ENCODE measurements at places on chromosomes 5 and 9. TPM values are rescaled to one million over a fixed set of nuclear protein-coding genes. Genes with fewer than 3 reads are reported as not detected.

DNA sequence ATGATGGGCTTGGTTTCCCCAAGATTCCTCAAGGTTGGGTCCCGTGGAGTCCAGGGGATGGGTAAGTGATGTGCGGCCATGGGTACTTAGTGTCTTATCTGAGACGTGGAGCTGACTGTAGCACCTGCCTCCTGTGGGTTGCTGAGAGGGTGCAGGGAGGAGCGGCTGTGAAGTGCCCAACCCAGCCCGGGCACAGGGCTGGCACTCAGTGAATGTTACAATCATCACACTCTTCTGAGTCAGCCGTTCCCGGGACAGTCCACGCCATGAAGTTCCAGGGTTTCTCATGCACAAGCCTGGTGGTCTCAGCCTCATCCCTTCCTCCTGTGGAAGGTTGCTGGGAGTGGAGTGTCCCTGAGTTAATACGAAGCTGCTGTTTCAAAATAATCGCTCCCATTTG, 29.1 kb downstream of the NTNG2 start:
- DNase-seq, result no peak

DNA sequence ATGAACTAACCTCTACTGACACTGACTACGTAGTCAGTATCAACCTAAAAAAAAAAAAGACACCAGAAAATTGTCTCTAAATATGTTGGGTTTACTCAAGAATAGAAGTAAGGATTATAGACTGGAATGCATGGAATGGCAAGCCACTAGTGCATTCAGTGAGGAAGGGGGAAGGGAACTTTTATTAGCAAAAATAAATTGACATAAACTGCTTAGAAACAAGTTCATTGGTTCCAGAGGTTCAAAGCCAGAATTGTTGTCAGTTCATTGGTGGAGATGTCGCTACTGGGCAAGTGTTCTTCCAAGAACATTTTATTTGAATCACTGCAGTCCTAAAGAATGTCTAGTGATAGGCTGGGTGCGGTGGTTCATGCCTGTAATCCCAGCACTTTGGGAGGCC, 26.1 kb upstream of the AOPEP start:
- DNase-seq, result no peak

DNA sequence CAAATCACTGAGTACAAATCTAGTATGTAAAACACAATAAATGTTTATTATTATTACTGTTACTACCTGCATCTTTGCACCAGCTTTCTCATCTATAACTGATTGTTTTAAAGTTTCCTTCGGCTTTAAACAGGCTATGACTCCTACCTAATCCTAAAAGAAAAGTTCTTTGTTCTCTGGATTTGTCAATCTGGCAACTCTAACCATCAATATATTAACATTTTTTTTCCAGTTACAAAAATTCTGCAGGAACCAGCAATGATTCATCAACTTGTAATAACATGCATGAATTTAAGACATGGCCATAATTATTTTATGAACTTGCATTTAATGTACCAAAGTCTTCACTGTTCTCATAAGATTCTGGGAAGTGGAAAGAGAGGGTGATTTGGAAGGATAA, 228.5 kb downstream of the PIK3R1 start:
- DNase-seq, result no peak

- DNase-seq, result no peak
Measured at GRCh38 chr5:81717226-81717625, 33.7 kb downstream of the SSBP2 start.

GRCh38 chr5:176360894-176361436, 599 bp downstream of the KIAA1191 start:
- no peak for DNase-seq

GRCh38 chr5:78007233-78007632, 231.1 kb upstream of the TBCA start:
- no peak for DNase-seq

- no peak for DNase-seq
Measured at GRCh38 chr9:95025213-95026147, 292.0 kb downstream of the FANCC start.

- no peak for DNase-seq
Measured at GRCh38 chr5:6578676-6579343, 54.0 kb downstream of the NSUN2 start.

- DNase-seq, result no peak
Measured at GRCh38 chr5:128559300-128560297, 21.6 kb upstream of the FBN2 start.

DNA sequence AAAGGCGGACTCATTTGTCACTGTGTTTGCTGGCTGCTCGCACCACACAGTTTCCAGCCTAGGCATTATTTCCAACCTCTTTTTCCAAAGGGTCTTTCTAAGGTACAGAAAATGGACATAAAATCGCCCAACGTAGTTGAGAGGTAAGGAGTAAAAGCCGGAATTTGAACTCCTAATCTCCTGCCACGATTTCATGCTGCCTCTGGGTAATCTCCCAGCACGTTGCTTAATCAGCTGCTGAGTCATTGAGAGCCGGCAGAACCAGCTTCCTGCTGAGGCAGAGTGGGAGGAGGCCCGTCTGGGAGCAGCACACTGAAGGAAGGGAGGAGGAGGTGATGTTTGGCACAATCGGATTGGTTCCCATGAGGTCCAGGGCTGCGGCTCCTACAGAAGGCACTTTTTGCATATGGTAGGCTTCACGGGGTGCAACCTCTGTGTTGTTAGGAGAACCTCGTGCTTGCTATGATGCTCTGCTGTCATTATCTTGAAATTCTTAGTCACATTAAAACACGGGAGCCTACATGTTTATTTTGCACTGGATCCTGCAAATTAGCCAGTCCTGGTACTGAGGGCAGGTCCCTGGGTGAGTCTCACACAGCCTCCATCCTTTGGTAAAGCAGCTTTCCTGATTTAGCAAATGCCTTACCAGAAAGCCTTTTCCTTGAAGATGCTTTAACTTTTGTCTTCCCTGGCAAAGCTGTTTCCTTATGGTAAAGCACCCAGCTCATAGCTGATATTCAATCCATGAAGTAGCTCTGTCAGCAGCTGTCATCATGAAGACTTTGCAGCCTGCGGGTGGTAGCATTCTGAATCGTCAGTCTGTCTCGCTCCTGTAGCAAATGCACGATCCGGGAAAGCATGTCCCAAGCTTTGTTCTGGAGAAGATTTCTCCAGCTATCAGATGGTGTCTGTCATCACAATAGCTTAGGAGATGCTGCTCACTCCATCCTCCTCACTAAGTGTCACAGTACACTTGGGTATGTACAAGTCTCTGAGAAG, 191.6 kb upstream of the MSX2 start:
- DNase-seq, result no peak

GRCh38 chr9:35366627-35367026, 123.3 kb upstream of the RUSC2 start:
- no peak for DNase-seq

- DNase-seq, result no peak
Measured at GRCh38 chr5:105940181-105940580, 1730.6 kb downstream of the EFNA5 start.

- DNase-seq, result no peak
Measured at GRCh38 chr9:134855231-134855899, 25.2 kb upstream of the FCN2 start.

GRCh38 chr5:122940890-122941289, 95.5 kb downstream of the SNX24 start:
- DNase-seq, result no peak

DNA sequence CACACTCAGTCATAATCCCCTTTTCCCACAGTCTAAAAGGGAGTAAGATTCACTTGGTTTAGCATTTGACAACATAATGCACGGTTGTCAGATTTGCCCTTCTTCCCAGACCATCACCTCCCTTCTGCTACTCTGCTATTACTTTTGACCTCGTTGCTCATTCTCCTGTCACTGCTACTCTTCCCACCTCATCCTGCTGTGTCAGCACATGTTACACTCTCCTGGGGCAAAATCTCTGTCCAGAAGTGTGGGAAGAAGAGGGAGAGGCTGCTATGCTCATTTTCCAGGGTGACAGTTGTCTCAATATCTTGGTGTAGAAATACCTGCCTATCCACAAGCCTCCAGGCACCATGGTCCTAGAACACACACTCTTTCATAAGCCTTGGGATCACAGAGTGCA, 449.9 kb upstream of the PIK3R1 start:
- DNase-seq, result no peak

DNA sequence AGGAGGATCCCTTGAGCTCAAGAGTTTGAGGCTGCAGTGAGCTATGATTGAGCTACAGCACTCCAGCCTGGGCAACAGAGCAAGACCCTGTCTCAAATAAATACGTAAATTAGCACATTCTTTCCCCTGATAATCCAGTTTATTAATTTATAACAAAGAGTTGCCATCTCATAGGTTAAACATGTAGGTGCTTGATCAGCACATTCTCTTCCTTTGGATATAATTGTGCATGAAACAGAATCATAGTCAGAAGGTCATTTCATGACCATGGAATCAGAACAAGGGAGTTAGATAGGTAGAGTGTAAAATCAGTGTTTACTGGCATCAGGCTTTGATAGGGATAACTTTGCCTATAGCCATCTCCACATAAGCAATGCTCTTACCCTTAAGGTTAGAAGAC, 43.0 kb upstream of the KIAA1958 start:
- DNase-seq, result no peak

DNA sequence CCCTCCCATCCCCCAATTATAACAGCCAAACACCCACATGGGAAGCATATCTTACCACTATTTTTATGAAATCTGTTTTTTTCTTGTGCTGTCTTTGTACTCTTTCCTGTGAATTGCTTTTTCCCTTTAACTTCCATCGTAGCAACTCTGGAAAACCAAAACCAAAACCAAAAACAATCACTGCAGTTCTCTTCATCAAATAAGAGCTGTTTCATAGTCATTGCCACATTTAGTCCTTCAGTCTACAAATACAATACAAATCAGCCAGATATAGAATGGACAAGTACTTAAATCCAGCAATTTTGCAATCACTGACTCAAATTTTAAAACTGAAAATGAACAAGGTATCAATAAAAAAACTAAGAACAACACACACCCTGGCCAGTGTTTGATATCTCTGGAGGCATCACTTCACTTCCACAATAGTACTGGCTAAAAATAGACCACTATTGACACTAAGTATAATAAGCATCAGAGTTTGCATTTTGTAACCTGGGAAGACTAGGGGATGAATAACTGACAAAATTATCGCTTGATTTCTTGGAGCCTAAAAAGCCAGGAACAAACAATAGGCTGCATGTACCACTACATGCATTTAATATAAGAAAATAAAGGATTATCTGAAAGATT, 5.4 kb downstream of the PUM3 start:
- no peak for DNase-seq

DNA sequence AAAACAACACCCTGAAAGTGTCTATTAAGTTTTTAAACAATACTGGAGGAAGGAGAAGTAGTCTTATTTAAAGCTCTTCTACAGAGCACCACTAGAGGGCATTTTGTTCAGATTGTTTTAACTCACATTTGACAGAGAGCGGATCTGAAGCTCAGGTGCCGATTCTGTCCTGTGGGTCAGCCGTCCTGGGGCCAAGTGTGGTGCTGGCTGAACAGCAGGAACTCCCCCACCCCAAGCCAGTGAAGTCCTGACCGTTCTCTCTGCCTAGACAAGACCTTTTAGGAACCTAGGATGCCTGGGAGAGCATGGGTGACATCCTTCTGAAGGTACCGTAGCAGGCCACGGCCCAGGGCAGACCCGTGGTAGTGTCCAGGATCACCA, 3.9 kb downstream of the EXOC3 start:
- peak; percentile 63 for DNase-seq

DNA sequence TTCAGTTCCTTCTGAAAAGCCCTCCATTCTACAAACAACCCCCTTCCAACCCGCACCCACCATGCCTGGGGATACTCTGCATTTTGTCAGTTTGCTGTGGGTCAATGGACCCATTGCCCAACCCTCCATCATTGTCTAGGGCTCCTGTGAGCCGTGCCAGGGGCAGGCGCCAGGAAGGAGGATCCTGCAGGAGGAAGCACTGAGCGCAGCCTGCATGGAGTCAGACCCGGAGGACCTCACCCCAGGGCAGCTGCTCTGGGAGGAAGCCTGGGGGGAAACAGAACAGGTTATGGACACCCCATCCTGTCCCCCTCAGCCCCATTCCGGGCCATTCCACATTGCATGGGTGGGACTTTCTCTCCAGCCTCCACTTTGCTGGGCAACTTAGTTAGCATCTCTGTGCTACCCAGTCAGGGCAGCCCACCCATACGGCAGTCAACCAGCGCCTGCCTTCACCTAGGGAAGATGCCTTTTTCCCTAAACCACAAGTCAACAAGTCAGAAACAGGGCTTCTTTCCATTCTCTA, 48.6 kb upstream of the VDAC1 start:
- no peak for DNase-seq

The PCDHB2 gene
- total RNA-seq, result not detected

The RALGDS gene
- total RNA-seq, result 208 TPM

The PCDHA13 gene
- total RNA-seq, result not detected

The NKD2 gene
- not detected for total RNA-seq

All from natural killer cell (primary cell).